ENCODE measurements at places on chromosomes 2 and 18. TPM values are rescaled to one million over a fixed set of nuclear protein-coding genes. Genes with fewer than 3 reads are reported as not detected.

DNA sequence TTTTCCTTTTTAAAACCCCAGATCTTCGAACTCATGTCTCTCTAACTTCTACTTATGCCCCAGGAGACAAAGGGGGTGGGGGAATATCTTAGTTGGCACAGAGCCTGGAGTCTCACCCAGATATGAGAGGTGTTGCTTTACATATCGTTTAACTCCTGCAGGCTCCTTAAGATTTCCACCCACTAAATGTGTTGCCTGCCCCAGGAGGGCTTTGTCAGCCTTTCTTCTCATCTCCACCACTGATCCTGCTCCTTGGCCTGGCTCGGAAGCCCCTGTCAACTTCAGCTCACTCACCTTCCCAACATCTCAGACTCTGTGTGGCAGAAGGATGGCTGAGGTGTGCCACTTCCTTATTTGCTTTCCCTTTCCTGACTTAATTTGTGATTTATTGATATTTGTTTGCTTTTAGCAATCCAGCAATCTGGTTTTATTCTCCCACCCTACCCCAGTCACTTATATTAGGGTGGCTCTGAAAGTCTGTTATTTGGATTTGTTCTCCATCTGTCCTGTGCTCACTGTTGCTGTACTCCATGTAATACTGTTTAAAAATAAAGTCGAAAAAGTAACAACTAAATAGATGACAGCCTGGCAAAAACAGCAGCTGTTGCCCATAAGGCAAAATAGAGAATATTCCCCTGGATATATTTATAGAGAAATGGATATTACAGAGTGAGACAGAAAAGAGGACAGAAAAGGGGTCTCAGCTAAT lies 200.6 kb downstream of the ZBTB7C start:
- H3K4me3 ChIP-seq, result no peak overlapping the region
- H3K36me3 ChIP-seq, result no peaks in the 10 kb centered on the region
- no peaks in the 10 kb centered on the region for H3K4me1 ChIP-seq
- DNase-seq, result no peak

GRCh38 chr2:216634370-216635148 lies 1.3 kb downstream of the IGFBP2 start:
- H3K4me3 ChIP-seq, result no peak overlapping the region
- peaks cover 11% of the 10 kb centered on the region for H3K27me3 ChIP-seq
- no peak for DNase-seq
- no peaks in the 10 kb centered on the region for H3K4me1 ChIP-seq

DNA sequence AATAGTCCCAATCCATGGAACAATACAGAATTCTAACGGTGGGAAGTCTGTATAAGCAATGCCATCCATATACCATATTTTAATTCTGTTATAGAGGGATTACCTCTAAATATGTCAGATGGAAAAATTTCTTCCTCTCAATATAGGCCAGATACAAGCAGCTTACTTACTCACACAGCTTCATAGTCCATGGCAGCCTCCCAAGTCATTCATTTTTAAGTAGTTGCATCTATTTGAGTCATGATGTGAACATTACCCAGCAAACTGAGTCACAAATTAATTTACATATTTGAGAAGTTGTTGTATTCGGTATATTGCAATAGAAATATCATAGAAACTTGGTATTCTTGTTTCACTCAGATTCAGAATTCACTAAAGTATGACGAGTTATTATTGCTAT lies 20.3 kb downstream of the TBR1 start:
- no peaks in the 10 kb centered on the region for H3K36me3 ChIP-seq
- no peak for DNase-seq
- no peak overlapping the region for H3K27ac ChIP-seq
- no peaks in the 10 kb centered on the region for H3K27me3 ChIP-seq

DNA sequence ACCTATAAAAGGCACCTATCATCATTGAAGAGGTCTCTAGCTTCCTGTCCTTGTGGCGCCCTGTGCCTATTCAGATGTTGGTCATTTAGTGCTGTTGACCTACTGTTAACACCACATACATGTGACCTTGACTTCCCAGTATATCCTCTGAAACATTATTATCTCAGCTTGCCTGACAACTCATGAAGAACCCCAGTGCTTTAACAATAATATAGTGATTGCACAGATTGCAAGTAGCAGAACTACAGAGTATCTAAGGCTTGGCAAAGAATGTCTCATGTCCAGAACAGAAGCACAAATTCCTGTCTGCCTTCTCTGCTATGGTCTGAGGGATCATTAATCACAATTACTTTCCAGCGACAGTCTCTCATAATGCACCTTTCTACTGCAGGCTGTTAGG lies 165.3 kb downstream of the LCLAT1 start:
- no peaks in the 10 kb centered on the region for H3K36me3 ChIP-seq
- no peak overlapping the region for H3K27ac ChIP-seq
- H3K4me3 ChIP-seq, result no peak overlapping the region
- DNase-seq, result no peak
- H3K4me1 ChIP-seq, result peaks cover 9% of the 10 kb centered on the region

DNA sequence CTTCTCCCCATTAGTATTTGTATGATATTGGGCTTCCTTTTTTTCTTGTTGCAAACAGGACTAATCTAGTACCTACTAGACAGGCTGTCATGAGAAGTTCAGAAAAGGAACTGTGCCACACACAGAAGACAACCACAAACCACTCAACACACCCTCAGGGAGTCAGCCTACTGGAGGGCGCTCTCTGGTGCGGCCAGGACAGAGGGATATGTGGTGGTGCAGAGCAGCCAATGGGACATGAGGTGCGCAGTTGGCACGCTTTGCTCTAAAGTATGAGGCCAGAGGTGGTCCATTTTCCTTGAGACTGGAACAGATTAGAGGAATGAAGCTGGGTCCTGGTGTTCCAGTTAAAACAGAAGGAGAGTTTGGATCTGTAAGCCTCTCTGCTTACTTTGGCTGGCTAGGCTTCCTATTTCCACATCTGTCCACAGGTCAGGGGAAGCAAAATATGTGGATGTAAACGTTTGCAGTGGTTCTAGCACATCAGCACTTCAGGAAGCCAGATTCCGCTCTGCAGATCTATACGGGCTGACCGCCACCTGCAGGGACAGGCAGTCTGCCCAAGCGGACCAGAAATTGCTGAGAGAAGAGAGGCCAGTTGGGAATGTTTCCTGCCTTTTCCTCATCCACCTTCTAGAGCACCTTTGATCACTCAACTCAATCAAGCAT lies 114.1 kb downstream of the GFPT1 start:
- H3K36me3 ChIP-seq, result no peaks in the 10 kb centered on the region
- H3K27ac ChIP-seq, result no peak overlapping the region
- no peak for DNase-seq
- no peaks in the 10 kb centered on the region for H3K27me3 ChIP-seq
- H3K4me3 ChIP-seq, result no peak overlapping the region

DNA sequence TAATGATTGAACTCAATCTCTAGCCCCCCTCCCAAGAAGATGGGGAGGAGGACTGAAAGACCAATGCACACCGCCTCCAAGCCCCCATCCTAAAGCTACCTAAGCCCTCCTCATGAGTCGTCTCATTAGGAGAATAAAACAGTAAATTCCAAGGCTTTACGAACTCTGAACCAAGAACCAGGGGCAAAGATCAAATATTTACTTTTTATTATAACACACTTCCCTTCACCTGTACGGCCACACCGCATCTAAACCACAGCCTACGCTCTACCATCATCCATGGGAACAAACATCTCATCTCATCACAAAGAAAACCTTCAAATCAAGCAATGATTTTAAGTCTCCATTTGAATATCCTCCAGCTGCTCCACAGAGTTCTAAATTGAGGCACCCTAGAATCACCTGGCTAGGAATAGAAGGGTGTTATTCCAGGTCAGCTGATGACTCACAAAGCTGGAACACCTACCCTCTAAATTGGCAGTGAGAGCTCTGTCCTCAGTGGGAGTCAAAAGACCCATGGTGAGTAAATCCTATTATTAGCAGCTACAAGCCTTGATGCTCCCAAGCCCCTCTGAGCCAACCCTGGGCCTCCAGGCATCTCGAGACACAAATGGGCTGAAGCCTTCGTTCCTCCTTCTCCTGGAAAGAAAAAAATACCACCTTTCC lies 45.6 kb upstream of the BZW1 start:
- H3K4me1 ChIP-seq, result no peaks in the 10 kb centered on the region
- H3K27ac ChIP-seq, result no peak overlapping the region
- no peak overlapping the region for H3K4me3 ChIP-seq
- H3K36me3 ChIP-seq, result no peaks in the 10 kb centered on the region
- no peak for DNase-seq
- H3K27me3 ChIP-seq, result peaks cover 4% of the 10 kb centered on the region

GRCh38 chr2:136392897-136393505 lies 275.1 kb upstream of the CXCR4 start:
- no peaks in the 10 kb centered on the region for H3K27me3 ChIP-seq
- H3K36me3 ChIP-seq, result no peaks in the 10 kb centered on the region
- DNase-seq, result no peak
- no peak overlapping the region for H3K4me3 ChIP-seq
- no peak overlapping the region for H3K27ac ChIP-seq

- peaks cover 8% of the 10 kb centered on the region for H3K4me1 ChIP-seq
- no peak for DNase-seq
- no peaks in the 10 kb centered on the region for H3K36me3 ChIP-seq
- no peaks in the 10 kb centered on the region for H3K27me3 ChIP-seq
- no peak overlapping the region for H3K27ac ChIP-seq
These were observed 48.2 kb downstream of the HAUS1 start for GRCh38 chr18:46152436-46152807.

DNA sequence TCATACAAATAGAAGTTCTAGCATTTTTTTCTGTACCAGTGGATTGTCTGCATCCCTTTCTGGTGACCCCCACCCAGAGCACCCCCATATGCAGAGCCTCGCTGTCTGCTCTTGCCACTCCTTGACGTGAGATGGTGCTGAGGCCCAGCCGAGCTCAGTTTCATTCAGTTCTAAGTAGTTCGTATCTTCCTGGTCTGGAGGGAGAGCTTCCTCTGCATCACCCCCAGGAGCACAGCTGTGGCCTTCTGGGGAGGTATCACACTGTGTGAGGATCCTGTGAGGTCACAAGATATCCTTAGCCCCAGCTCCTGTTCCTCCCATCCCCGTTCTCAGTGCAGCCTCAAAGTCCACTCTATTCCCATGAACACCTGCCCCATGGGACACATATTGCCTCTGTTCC lies 132.7 kb downstream of the PTGR3 start:
- no peak overlapping the region for H3K27ac ChIP-seq
- no peaks in the 10 kb centered on the region for H3K36me3 ChIP-seq
- DNase-seq, result no peak
- no peaks in the 10 kb centered on the region for H3K27me3 ChIP-seq
- H3K4me1 ChIP-seq, result peaks cover 2% of the 10 kb centered on the region
- no peak overlapping the region for H3K4me3 ChIP-seq

DNA sequence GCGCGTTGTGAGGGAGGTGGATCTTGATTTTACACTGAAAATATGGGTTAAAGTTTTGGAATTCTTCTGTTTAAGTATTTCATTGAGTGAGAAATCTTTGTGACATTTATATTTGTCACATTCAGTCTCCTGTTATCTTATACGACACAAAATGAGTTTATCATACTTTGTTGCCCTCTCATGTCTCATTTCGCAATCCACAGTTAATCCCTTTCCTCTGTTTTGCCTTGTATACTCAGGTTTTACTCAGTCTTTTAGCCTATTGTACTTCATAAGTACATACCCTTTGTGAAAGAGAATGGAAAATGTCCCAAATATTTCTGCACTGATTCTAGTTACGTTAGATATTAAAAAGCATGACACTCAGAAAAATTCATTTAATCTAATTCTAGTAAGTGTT lies 142.7 kb downstream of the ATP9B start:
- no peaks in the 10 kb centered on the region for H3K36me3 ChIP-seq
- H3K27me3 ChIP-seq, result no peaks in the 10 kb centered on the region
- no peak overlapping the region for H3K4me3 ChIP-seq
- no peaks in the 10 kb centered on the region for H3K4me1 ChIP-seq
- no peak for DNase-seq

DNA sequence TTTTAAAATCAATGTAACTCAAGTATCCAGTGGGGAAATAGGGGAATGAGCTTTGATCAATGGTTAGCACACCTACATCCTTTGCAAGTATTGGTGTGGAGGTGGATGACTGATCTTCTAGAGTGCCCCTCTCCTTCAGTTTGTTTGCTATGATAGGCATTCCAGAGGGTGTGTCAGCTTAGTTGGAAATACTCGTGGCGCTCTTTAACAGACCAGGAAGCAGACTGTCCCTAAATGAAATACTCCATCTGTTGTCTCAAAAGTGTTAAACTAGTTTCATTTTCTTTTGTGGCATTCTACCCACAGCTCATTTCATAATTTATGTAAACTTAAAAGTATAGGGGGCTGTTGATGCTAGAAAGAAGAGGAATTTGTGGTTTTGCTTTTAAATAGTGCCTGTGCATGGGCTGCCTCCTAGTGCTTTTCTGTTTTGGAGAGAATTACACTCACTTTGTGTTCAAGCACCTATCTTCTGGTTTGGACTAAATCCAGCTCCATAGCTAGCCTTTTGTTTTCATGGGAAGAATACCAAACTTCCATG lies 66.2 kb downstream of the STAT1 start:
- peak; percentile 45 for DNase-seq
- no peaks in the 10 kb centered on the region for H3K36me3 ChIP-seq
- no peaks in the 10 kb centered on the region for H3K27me3 ChIP-seq
- H3K4me3 ChIP-seq, result no peak overlapping the region

DNA sequence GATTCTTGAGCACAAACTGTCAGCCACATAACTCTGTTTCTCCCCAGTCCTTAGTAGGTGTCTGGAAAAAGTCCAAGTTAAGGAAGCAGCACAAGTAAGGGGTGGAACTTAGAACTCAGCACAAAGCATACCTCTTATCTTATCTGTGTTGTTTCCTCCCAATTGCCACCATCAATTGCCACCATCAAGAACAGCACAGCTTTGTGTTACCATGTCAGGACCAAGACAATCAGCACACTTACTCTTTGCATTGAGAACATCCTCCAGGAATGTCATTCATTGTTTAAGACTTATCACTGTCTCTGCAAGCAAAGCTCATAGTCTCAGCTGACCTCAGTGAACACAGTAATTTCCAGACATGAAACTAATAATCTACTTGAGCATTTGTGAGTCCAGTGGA lies 212.7 kb upstream of the FSHR start:
- no peak overlapping the region for H3K4me3 ChIP-seq
- H3K36me3 ChIP-seq, result no peaks in the 10 kb centered on the region
- H3K4me1 ChIP-seq, result no peaks in the 10 kb centered on the region

DNA sequence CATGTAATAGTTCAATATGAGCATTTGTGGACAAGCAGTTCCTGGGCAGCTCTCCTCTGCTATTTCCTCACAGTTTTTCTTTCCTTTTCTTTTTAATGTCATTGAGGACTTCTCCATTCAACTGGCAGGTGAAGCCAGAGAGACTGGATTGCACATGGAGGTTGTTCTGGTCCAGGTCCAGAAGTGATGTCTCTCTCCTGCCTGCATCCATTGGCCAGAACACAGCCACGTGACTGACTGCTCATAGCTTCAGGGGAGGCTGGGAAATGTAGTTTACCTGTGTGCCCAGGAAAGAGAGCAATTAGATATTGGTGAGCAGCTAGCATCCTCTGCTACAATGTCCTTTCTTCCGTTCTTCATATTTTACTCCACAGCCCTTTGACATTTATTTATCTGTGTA lies 20.2 kb upstream of the ADAM23 start:
- H3K27ac ChIP-seq, result no peak overlapping the region
- H3K27me3 ChIP-seq, result no peaks in the 10 kb centered on the region
- H3K36me3 ChIP-seq, result no peaks in the 10 kb centered on the region
- H3K4me3 ChIP-seq, result no peak overlapping the region
- DNase-seq, result no peak

The RAPGEF4 gene
- 0.18 TPM for total RNA-seq

The SNED1 gene
- total RNA-seq, result 7.3 TPM

The C2orf15 gene
- 1.1 TPM for total RNA-seq

The FOXD4L1 gene
- 0.16 TPM for total RNA-seq

The CD8B2 gene
- total RNA-seq, result not detected

Measured in GM12878 (cell line).